ENCODE measurements at places on chromosomes 2 and 18.

GRCh38 chr2:121351521-121352318 is 66.7 kb upstream of the TFCP2L1 start:
- DNase-seq, result no peak

DNA sequence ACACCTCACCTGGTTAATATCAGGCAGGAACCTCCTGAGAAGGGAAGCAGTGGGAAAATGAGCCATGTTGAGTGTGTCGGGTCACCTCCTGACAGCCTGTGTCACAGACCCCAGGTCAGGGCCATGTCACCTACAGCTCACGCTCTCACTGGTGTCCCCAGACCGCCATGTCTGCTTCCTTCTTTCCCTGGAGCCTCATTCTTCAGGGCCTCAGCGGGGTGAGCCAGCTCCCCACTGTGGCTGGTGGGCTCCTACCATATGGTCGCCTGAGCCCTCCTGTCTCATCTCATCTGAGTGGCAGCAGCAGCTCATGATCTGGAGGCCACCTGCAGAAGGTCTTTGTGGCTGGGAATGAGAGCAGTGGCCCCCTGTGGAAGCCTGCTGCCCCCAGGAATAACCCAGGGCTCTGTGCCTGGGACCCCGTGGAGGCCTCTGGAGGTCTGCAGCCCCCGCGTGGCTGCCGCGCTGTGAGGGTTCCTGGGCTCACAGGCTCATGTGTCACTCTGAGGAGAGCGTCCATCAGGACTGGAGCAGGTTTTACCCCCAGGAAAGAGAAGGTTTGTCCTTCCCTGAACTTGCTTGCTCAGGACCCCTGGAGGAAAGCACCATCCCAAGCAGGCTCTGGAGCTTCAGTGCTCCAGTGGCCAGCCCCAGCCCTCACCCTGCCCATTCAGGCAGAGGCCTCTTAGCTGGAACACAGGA is 56.4 kb downstream of the FAM168B start:
- no peak for DNase-seq

- DNase-seq, result no peak
These were observed 727.0 kb upstream of the PIK3C3 start for GRCh38 chr18:41227993-41228392.

GRCh38 chr2:146037334-146037870 is 1517.5 kb upstream of the ZEB2 start:
- DNase-seq, result no peak

DNA sequence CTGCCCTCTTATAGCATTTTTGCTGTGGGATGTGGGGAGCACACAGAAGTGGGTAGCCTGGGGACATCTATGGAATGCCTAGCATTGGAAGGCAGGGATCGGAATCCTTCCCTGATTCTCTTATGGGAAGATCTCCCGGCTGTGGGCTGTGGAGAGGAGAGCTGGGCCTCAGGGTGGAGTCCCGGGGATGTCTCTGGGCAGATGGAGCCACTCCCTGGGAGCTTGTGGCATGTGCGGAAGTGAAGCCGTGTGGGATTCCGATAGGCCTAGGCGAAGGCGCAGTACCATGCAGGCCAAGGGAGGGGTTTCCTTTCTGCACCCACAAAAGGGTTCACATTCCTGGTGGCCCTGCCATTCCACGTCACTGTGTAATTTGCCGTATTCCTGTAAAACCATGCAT is 87.9 kb downstream of the GLI2 start:
- DNase-seq, result no peak

GRCh38 chr2:216714376-216714775 is 19.0 kb upstream of the IGFBP5 start:
- DNase-seq, result no peak

DNA sequence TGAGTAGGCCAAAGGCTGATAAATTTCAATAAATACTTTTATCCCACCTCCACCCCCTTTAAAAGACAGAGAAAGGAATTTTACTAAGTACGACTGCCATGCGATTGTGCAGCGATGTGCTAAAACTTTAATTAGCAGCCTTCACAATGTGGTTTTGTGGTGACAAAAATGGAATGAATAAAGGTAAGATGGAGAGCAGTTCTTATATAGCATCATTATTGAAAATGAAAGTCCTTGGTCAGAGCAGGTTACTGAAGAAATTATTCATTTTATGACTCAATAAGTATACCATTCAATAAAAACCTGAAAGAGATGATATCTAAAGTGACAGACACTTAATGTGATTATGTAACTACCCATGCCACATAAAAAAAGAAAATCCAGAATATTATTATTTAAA is 33.2 kb upstream of the MTIF2 start:
- no peak for DNase-seq

DNA sequence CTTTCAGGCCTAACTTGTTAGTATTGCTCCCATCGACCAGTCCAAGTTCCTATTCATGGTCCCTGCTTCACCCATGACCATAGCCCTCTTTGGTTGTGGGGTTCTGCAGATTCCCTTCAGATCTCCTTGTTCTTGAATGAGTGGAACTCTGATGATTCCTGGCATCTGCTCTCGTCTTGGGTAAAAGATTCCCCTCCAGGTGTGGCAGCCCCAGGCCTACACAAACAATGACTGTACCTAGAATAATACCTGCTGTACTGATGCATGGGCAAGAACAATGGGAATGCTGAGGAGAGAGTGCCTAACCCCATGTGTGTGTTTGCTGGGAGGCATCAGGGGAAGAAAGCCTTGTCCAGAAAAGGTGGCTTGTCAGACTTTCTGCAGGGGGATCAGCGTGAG is 39.2 kb upstream of the MRPL19 start:
- no peak for DNase-seq

- no peak for DNase-seq
These were observed 590.2 kb upstream of the SETBP1 start for GRCh38 chr18:44090453-44090852.
